ENCODE measurements at places on chromosomes 1 and 21.

- DNase-seq = no peak
Measured at GRCh38 chr1:33725037-33725436, 138.8 kb upstream of the HMGB4 start.

DNA sequence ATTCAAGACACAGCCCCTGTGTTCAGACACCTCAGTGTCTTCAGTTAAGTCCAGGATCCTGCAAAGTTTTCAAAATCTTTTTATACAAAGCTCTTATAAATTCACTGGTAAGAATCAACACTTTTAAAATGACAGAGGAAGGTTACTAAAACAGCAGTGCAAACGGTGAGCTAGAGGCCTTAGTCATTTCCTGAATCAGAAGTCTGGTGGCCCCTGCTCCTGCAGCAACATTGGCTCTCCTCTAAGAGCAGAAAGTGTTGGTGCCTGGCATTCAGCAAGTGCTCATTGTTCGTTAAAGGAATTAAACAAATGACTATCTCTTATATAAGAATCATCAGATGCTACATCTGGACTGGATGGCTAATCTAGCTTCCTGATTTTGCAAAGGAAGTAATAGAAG is 282.9 kb downstream of the PTGER3 start:
- DNase-seq = no peak

GRCh38 chr1:241817956-241818612 is 29.9 kb upstream of the EXO1 start:
- peak; percentile 92 for DNase-seq

- DNase-seq = no peak
Measured at GRCh38 chr1:203289982-203290260, 15.4 kb upstream of the BTG2 start.

DNA sequence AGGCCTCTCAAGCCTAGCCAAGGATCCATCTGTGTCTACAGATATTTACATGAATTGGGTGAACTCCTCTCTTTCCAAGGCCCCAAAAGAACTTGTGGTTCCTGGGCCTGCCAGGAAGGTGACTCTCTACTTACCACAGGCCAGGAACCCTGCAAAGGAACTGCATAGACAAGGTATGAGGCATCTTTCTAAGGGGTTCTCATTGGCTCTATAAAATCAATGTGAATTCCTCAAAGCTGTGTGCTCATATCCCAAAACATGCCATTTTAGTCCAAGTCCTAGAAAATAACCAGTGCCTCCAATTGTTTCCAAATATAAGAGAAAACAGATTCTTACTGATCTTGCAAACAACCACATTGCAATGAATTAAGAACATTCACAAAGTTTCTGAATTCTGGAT is 39.9 kb upstream of the RGL1 start:
- DNase-seq = no peak

- DNase-seq = no peak
Measured at GRCh38 chr1:151334822-151335221, 7.6 kb upstream of the PI4KB start.

DNA sequence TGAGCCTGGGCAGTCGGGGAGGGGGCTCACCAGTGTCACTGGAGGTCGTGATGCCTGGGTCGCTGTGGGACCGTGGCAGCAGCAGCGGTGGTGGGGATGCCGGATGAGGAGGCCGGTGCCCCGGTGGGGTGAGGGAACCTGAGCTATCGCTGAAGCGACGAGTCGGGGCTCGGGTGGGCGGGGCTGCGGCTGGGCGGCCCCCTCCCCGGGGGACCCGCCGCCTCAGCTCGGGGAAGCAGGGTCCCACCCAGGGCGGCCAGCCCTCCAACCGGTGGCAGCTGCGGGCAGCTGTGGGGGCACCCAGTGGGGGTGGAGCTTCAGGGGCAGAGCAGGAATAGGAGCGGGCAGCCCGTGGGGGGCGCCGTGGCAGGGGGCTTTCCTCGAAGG is 5.0 kb downstream of the ENTREP3 start:
- DNase-seq = no peak

DNA sequence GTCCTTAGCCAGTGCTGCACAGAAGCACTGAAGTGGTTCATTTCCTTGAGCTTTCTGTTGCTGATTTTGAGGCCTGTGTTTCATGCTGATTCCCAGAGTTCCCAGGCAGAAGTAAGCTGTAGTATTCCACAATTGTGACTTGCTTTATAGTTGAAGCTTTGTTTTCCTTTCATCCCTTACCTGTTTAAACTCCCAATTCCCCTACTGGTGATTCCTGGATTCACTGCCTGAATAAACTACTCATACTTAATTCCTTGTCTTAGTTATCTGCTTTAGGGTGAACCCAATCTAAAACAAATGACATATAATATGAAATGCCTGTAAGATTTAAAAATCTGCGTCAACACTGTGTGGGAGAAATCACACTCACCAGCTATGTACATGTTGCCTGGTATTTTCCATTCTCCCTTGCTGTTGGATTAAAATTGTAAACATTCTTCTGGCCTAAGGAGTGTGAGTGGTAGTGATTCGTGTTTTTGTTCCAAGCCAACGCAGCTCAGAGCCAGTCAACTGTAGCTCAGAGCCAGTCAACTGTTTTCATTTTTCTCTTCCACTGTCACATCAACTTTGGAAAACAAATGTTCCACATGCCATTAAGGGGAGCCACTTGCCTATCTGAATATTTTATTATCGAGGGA is 879.4 kb downstream of the MRPL39 start:
- no peak for DNase-seq

- no peak for DNase-seq
Measured at GRCh38 chr1:214739621-214740238, 136.7 kb downstream of the CENPF start.

DNA sequence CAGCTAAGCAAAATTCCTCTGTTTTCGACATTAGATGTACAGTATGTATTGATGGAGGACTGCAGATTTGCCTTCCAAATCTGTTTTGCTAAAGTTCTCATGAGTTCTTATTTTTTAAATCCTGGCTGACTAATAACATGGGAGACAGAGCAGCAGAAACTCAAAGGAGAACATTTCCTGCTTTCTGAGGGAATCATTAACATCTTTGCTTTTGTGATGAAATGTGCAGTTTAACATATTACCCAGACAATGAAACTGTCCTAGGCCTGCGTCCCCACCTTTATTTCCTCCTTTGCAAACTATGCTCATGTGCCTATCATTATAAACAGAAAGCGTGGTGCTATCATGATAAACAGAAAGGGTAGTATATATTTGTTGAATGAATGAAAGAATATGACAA is 149.9 kb downstream of the ZP4 start:
- DNase-seq = no peak

DNA sequence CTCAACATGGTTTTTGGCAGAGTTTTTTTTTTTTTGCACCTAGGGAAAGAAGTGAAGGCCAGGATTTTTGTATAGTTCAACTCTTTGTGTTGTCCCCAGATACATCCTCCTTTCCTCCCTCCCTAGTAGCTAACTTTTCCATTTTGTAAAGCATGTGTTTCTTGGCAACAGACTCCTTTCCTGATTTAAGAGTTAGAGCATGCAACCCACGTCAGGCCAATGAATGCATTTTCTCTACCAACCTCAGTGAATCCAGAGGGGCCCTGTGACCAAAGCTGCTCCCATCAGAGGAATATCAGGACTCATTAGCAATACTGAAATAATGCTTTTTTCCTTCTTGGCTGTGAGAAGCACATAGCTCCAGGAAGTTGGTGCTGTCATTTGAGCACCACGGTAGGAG is 287.2 kb downstream of the LMO4 start:
- DNase-seq = no peak

- no peak for DNase-seq
Measured at GRCh38 chr1:50271337-50271736, 151.9 kb downstream of the DMRTA2 start.

GRCh38 chr21:45905196-45905595 is 76.4 kb upstream of the COL6A1 start:
- DNase-seq = no peak

DNA sequence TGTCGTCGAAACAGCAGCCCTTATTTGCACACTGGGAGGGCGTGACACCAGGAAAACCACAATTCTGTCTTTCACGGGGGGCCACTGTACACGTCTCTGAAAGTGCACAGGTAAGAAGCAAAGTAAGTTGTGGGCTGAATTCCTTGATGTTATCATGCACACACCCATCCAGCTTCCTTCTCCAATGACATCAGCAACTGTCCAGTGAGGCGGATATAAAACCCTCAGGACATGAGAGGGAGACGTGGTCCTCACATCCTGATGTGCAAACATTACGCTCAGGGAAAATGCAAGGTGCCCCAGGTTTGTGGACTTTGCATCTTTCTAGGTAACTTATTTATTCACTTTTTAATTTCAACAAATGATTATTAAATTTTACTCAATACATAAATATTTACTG is 3.0 kb downstream of the TFF1 start:
- DNase-seq = no peak

- no peak for DNase-seq
Measured at GRCh38 chr1:29754573-29755375, 518.5 kb downstream of the PTPRU start.

- no peak for DNase-seq
Measured at GRCh38 chr1:166988974-166989515, at the start of gene MAEL. Gene MAEL (plus strand): TSS chr1:166989280. CDS start chr1:166989353, 73 bp downstream.

GRCh38 chr1:246166841-246167240 is 340.2 kb downstream of the SMYD3 start:
- DNase-seq = no peak

All from SIG-M5 (cell line).